Naive thymus-derived CD8-positive, alpha-beta T cell (primary cell): ENCODE measurements at places on chromosomes 7 and 10. TPM values are rescaled to one million over a fixed set of nuclear protein-coding genes. Genes with fewer than 3 reads are reported as not detected.

DNA sequence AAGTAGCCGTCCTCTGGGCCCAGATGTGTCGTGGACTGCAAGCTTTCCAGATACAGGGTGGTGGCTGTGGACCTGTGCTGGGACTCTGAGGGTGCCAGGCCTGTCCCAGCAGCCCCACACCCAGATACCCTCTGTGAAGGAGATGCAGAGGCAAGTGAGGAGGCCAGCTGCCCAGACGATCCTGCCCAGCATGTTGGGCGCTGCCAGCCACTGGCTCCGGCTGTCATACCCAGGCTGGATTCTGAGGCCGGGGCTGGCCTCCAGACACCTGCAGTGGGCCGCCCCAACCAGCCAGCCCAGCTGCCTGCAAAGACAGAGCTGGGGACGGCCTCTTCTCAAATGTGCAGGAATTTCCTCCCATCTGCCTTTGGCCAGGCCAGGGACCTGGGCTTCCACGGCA, 39.1 kb upstream of the EBF3 start:
- no peak for DNase-seq

DNA sequence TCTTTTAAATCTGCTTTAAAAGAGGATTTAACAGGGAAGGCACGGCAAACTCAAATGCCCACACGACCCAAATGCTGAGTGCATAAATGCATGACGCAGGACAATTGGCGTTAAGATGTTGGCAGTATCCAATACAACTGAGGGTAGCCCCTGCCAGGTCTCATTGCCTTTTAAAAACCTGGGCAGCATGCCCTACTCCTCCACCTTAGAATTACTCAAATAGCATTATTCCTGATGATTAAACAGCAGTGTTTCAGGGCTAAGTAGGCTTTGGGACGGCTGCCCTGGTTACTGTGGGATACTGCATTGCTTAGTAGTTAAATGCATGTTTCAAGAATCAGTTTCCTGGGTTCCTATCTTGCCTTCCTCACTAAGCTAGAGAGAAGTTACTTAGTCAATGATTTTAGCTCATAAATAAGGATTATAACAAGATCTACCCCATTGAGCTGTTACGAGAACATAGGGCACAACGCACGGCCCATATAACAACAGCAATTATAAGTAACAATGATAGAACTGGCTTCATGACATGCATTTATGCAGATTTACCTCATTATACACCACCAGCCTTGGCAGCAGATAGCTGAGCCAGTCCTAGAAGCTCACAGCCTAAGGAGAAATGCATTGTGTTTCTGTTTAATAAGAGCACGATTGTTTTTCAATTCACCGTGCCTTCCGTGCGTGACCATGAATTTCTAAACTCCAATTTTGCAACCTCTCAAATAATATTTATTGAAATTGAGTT, 7.9 kb downstream of the TUBAL3 start:
- DNase-seq, result no peak

Gene ETV1
- not detected for total RNA-seq

DNA sequence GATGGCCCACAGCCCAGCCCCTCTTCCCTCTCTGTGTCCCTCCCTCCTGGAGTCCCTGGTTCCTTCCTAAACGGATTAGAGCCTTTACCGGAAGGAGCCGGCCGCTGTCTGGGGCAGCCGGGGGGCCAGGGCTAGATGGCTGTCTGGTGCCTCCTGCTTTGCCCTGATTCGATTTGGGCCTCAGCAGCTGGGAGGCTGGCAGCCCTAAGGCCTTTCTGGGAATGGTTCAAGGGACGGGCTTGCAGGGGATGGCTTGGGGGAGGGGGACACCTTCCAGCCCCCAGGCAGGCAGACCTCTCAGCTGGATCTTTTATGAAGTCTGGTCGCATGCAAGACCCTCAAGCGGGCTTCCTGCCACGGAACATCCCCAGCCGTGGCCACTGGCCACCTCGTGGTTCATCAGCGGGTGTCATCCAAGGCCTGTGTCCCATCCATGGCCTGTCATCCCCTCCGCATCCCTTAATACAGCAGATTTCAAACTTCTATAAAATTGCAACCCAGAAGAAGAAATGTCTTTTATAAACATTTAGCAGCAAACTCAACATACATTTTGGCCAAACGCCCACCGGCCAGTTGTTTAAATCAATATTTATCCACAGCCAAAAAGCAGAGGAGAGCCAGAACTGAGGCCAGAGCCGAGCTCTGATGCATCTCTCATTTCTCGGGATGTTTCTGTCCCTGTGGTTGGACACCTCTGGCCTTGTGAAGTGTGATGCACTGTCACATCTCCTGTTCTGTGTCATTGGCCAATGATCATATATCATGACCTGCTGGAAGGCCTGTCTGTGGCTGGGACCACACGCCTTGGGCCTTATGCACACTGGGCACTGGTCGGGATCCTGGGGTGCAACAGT, 52.0 kb downstream of the GTF2IRD1 start:
- DNase-seq, result no peak

DNA sequence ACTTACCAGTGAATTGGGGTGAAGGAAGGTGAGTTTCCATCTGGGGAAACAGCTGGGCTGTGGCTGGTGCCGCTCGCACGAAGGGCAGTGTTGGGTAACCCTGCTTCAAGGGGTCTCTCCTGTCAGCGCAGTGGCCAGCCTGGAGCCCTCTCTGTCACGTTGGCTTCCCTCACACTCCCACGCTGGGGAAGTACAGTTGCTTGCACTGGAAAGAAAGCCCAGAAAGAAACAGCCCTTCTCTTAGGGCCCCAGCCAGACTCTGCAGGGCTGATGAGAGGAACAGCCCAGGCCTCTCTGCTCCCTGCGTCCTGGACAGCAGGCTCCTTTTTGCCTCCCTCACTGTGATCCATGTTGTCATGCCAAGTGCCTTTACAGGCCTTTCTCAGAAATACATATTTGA, 40.3 kb upstream of the TRIM8 start:
- DNase-seq, result no peak

- DNase-seq, result no peak
These were observed 5.4 kb downstream of the ZC3HAV1 start for GRCh38 chr7:139104091-139104450.

Gene EGFR
- total RNA-seq, result not detected

Gene SAMD9L
- total RNA-seq, result 28.8 TPM

Gene MBL2
- total RNA-seq, result not detected

GRCh38 chr7:46146454-46147255, 225.6 kb upstream of the IGFBP3 start:
- no peak for DNase-seq

DNA sequence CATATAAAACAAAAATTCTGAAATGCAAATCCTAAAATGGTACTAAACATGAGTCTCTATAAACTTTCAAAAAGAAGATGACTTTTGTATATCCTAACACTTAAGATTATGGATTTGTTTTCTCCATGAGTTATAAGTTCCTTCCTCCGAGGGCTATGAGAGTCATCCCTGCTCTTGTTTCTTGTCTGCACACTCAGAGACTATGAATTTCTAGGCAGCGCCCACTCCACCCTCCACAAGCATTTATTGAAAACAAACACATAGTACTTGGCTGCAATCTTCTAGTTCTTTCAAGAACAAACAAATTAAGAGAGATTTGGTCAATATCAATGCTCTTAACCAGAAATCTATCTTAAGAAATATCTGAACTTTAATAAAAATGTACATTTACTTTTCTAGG, 211.7 kb downstream of the DKK1 start:
- no peak for DNase-seq

DNA sequence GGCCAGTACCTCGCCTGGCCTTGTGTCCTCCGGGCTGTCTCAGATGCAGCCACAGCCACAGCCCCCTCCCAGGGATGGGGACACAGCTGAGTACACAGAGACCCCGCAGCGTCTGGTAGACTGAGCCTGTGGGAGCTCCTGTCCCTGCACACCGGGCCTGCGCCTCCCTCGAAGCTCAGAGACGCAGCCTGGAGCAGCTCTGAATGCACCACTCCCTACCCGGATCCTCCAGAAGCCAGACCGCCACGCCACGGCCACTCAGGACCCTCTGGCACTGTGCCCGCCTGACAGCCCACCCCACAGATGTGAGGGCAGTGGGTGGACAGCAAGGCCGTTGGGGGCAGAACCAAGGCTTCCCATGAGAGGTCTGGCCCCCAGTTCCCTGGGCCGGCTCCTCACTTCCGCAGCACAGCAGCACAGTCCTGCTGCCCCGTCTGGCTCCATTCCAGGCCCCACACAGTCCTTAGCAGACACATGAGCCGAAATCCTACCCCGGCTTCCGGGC, 40.8 kb downstream of the PAPOLB start:
- DNase-seq, result no peak

GRCh38 chr7:48718731-48719378, 205.5 kb upstream of the CDC14C start:
- DNase-seq, result no peak

GRCh38 chr7:45890902-45891461, 2.7 kb downstream of the IGFBP1 start:
- DNase-seq, result no peak

GRCh38 chr7:71668572-71668971, 536.6 kb downstream of the GALNT17 start:
- no peak for DNase-seq

Gene KNDC1
- total RNA-seq, result not detected

GRCh38 chr10:102595897-102596296, 48.4 kb upstream of the TRIM8 start:
- DNase-seq, result no peak

Gene PTPRN2
- 0.78 TPM for total RNA-seq

GRCh38 chr10:124092860-124093773, at the start of gene CHST15:
CHST15 (minus strand) TSS chr10:124093598; CDS start chr10:124046212, 47,386 bp downstream.
- no peak for DNase-seq

Gene GDF2
- not detected for total RNA-seq

GRCh38 chr10:131500892-131501291, 189.4 kb upstream of the TCERG1L start:
- DNase-seq, result no peak

Gene CLCN1
- total RNA-seq, result not detected

GRCh38 chr10:97427571-97428179, 1.7 kb downstream of the PGAM1 start:
- DNase-seq, result no peak

- no peak for DNase-seq
These were observed at the start of gene C10orf90 for GRCh38 chr10:126670056-126670894. C10orf90 (minus strand) TSS chr10:126670693; CDS start chr10:126670480, 213 bp downstream.

Gene EXOSC1
- 46.9 TPM for total RNA-seq

DNA sequence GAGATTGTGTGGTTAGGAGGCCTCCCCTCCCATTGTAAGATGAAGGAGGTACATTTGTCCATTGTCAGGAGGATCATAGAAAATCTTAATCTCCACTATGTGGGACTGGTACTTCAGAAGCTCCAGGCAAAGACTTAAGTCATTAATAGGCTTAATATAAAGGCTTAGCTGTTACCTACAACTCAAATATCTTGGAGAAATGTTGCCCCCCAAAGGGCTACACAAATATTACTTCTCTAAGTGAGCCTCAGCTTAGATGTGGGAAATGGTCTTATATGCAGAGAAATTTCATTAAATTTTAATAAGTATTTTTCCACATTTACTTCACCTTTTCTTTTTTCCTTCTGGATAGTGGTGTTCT, 27.2 kb downstream of the TAS2R41 start:
- DNase-seq, result no peak

DNA sequence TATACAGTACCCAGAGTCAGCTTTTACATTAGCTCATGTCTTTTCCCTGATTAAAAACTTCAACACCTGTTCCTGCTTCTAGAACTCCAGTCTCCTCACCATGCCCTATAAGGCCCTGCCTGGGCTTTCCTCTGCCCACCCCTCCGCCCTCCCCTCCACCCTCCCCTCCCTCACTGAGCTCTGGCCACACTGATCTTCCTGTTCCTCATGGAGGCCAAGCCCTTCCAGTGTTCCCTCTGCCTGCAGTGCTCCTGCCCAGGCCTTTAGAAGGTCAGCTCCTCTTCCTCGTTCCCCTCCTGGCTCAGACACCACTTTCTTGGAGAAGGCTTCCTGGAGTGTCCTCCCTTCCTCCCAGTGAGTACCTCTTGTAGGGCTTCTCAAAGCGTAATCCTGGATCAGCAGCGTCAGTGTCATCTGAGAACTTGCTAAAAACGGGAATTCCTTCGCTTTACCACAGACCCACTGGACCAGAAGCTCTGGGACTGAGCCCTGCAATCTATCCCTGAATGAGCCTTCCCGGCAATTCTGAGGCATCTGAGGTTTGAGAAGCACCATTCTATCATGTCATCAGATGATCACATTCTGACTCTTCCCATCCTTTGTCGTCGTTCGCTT, 3.7 kb downstream of the PDZD7 start:
- no peak for DNase-seq

DNA sequence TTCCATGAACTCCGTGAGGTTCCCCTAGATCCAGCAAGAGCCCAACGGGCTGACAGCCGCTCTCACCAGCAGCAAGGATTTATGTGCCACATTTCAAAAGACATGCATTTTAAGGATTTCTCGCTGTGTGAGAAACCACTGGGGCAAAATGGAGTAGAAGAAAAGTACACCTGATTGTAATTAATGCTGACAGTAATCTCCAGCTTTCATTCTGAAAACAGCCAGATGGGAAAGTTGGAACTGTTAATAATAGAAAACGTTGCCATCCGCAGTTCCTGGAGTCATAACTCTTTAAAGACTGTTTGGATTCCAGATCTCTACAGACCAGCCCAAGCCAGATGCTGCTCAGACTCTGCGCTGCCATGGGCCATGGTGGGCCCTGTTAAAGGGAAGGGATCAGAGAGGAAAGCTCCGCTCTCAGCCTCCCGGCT, 216.9 kb upstream of the GLI3 start:
- DNase-seq, result no peak

Gene NUTM2A
- 0.88 TPM for total RNA-seq

Gene NME8
- not detected for total RNA-seq

GRCh38 chr10:78301891-78302738, 268.5 kb downstream of the RPS24 start:
- no peak for DNase-seq

DNA sequence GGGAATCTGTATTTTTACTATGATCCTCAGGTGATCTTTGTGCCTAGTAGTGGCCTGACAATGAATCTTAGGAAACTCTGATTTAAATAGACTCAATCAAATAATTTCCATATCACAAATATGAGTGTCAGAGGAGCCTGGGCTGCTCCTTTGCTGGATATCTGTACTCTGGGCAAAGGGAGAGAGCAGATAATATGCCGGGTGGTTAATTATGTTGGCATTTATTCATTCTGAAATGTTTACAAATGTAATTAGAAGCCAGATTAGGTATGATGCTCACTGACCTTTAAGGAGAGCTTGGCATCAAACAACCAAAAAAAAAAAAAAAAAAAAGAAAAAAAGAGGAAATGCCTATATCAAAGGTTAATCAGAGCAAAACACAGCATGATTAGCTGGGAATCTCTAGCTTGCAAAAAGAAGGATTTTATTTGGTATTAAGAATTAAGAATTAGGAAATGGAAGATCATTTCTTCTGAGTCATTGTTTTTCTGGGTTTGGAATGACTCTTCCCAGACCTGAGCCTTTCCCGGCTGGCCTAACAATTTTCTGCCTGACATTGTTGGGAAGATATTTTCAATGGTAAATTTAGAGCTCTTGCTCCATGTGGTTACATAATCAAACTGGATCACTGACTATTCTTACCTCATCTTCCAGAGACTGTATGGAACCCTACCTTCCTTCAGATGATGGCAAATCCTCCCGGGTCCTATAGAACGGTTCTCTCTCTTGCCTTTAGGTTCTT, 365.3 kb downstream of the REEP3 start:
- DNase-seq, result no peak

Gene TMEM184A
- not detected for total RNA-seq
